ENCODE measurements at places on chromosomes 1 and 21.

- DNase-seq: no peak
Observed at GRCh38 chr1:203059485-203059884, 26.3 kb downstream of the MYOG start.

GRCh38 chr1:38502758-38503157 is 356.8 kb downstream of the RRAGC start:
- DNase-seq: no peak

- DNase-seq: no peak
Observed at GRCh38 chr1:67431156-67431765, 1.1 kb upstream of the SERBP1 start.

DNA sequence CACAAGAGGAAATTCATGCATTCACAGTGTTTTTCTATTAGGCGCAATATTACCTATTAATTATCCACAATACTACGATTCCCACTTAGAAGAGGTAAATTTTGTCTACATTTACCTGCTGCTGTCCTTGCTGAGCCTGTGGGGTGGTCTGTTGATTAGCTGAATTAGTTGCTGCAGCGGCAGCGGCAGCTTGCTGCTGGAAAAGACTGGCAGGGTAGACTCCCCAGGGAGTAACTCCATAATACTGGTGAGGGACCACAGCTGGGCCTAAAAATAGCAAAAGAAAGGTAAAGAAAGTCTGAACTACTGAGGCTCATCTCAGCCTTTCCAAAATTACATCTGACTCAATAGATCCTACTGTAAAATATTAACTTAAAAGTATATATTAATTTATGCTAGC is 66.0 kb upstream of the SDC3 start:
- DNase-seq: no peak

DNA sequence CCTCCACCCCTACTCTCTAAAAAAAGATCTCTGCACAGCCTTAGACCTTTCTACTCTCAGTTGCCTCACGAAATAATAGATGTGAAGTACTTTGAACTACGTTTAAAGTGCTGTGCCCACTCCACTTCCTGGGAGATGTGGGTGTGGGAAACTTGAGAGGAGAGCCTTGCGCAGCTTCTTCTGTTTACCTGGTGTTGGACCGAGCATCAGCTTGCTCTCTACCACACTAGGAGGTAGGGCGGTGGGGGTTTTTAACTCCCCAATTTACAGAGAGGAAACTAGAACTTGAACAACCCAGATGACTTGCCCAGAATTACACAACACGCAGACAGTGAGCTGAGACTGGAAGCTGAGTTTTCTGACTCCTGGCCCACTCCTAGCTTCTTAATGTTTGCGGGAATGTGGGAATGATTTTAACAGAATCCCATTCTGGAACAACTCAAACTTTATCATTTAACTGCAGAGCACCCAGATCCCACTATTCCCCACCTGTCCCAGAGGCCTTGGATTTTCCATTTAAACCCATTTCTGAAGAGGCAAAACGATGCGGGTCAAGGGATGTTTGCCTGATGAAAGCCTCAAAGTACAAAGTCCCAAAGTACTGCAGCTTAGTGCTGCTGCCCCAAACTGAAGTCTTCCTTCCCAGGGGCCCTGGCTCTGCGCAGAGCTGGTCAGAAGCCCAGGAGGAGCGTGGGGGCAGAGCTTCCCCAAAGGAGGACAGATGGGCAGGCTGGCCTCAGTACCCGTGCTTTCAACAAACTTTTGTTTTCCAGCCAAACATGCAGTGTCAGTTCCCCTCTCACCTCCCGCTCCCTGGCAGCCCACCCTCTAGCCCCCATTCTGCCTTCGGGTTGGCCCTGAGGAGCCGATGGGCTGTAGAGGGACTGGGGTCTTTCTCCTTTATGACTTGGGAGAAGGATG is 19.0 kb downstream of the BTG2 start:
- DNase-seq: no peak

DNA sequence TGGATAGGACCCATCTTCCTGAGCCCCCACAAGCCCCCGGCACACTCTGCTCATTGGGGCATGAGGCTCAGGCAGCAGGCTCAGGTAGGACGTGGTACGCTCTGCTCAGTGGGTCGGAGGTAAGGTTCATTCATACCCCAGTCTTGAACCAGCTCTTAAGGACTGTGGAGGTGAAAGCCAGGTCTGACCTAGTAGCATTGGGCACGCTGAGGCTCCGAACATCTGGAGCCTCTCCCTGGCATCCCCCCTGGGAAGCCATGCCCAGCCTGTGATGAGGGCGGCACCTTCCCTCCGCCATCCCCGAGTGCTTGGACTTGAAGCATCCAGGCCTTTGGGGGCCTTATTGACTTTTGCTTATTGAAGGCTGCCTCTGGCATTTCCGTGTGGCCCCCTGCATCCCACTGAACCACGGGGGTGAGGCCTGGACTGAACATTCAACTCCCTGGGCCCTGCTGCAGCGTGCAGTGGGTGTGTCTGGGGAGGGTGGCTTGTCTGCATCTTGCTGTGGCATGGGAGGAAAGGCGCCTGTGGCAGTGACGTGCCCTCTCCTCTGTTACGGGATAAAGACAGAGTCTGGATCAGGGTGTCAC is 50.0 kb downstream of the FAAP20 start:
- DNase-seq: no peak

GRCh38 chr1:49694251-49694827 is 329.4 kb downstream of the AGBL4 start:
- DNase-seq: no peak

GRCh38 chr1:9100471-9101043 is 28.3 kb downstream of the GPR157 start:
- DNase-seq: no peak

DNA sequence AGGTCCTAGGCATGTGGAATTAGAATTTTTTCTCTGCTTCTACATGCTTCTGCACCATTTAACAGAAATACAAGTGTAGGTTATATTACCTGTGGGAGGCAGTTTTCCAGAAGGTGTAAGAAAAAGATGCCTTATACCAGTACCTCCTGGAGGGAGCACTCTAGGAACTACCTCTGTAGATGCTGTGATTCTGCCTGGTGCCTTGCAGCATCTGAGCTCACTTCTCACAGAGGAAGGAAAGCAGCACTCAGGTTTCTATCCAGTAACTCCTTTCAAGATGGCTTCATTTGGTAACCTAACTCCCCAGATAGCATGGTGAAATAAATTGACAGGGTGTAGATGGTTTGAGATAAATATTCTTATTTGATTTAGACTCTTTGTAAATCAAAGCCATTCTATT is 50.3 kb downstream of the GIPC2 start:
- no peak for DNase-seq

DNA sequence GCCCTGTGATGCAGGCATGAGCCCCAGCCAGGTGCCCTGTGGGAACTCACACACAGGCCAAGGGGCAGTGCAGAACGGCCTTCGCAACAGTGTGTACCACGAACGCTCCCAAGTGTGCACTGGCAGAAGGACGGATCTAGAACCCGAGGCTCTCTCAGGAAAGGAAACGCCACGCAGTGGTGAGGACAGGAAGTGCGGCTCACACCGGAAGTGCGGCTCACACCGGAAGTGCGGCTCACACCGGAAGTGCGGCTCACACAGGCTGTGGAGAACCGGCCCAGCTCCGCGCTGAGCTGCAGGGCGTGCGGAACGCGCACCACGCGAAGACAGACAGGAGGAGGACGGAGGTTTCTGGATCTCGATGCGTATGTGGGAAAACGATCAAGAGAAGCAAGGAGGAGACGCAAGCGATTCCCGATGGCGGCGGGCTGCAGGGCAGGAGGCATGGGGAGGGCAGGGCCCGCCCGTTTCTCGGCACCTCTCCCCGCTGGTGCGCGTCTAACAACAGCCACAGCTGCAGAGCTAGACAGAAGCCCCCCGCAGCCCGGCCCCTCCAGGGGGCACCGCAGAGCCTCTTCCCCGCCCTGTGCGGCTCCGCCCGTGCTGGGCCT is 35.9 kb upstream of the TMEM52 start:
- DNase-seq: no peak

DNA sequence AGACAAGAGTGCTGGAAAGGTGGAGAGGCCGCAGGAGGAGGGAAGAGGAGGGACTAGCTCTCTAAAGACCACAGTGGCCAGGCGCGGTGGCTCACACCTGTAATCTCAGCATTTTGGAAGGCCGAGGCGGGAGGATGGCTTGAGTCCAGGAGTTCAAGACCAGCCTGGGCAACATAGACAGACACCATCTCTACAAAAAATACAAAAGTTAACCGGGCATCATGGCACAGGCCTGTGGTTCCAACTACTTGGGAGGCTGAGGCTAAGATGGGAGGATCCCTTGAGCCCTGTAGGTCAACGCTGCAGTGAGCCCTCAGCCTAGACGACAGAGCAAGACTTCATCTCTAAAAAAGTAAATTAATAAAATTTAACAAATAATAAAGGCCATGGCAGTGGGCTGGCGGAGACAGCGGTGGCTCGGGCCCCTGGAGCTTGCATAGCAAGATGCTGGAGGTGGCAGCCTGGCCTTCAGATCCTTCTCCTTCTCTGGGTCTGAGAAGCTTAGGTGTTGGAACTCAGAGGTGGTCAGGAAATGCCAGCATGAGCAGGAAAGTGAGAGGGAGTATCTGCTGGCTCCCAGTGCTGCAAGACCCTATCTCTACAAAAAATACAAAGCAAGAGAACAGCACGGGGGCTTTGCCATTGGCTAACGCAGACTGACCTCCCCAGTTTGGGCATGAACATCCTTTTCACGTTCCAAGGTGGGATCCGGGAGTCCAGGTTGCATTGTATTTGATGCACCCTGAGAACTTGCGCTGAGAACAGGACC is 10.7 kb downstream of the WNT3A start:
- no peak for DNase-seq

GRCh38 chr1:94504601-94505000 is 37.0 kb downstream of the F3 start:
- DNase-seq: no peak

DNA sequence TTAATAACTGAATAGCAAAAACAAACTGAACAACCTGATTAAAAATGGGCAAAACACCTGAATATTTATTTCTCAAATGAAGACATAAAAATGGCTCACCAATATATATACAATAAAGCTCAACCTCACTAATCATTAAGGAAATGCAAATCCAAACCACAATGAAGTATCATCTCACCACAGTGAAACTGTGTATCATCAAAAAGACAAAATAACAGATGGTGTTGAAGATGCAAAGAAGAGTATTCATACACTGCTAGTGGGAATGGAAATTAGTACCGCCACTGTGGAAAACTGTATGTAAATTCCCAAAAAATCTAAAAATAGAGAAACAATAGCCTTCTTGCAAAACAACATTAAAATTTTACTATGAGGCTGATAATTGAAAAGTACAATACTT is 1660.1 kb upstream of the B3GALT2 start:
- DNase-seq: no peak

GRCh38 chr1:241605146-241605805 is 34.9 kb downstream of the CHML start:
- no peak for DNase-seq

GRCh38 chr1:85303440-85304162 is 27.2 kb upstream of the BCL10 start:
- DNase-seq: no peak

GRCh38 chr1:174230399-174230798 is 71.1 kb downstream of the RABGAP1L start:
- no peak for DNase-seq

GRCh38 chr1:64046243-64046642 is 157.2 kb upstream of the UBE2U start:
- no peak for DNase-seq

- no peak for DNase-seq
Observed at GRCh38 chr21:32713726-32714125, 14.1 kb downstream of the SYNJ1 start.

GRCh38 chr1:82086739-82087138 is 286.0 kb downstream of the ADGRL2 start:
- DNase-seq: peak; percentile 9

- DNase-seq: no peak
Observed at GRCh38 chr1:151935154-151935553, 25.8 kb upstream of the THEM4 start.

- no peak for DNase-seq
Observed at GRCh38 chr1:3099861-3100260, 30.9 kb downstream of the PRDM16 start.

- DNase-seq: no peak
Observed at GRCh38 chr1:11340233-11340632, 67.2 kb downstream of the UBIAD1 start.

- no peak for DNase-seq
Observed at GRCh38 chr1:24606621-24607020, 36.5 kb upstream of the SRRM1 start.

- DNase-seq: no peak
Observed at GRCh38 chr1:186050360-186050759, 316.2 kb downstream of the HMCN1 start.

Measured in GM04503 (cell line).